ENCODE measurements at places on chromosomes 4 and X.

DNA sequence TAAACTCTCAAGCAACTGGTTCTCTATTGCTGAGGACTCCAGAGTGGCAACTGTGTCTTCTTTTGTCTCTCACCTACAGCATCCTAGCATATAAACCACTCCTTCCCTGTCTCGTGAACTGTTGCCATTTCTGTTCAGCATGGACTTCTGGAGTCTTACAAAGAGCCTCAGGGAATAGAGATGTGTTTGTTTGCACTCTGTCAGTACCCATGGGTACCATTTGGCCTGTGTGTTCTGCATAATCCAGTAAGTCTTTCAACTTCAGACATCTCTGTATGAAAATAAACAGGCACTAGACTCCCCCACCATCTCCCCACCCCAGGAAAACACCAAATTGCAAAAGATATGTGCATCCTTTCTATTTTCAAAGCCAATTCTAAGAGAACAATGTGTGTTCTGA, 1351.6 kb upstream of the PABPC4L start:
- DNase-seq = no peak

DNA sequence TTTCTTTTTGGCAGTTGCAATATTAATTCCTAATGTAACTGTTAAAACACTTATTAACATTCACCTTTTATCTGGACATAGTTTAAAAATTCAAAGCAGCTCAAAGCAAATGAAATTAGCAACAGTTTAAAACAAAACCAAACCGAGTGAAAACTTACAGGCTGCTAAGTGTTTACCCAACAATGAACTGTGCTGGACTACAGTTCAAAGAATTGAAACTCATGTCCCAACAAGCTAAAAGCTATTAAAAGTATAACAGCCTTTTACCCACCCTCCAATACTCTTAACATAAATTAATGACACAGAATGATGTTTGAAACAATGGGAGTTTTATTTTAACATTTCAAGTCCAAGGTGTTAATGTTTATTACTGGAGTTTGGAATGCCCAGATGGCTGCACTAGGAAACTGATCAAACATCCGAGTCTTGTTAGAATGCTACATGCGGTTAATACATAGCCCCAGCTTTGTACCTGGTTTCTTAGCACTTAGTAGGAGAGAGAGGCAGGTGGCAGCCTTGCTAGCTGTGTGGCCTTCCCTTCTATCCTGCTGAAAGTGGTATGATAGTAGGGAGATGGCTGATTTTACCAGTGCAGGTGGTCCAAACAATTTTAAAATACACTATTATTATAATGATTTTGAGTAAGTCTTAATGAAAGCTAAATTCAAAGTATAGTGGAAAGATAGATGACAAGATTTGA, 21.1 kb upstream of the FRYL start:
- no peak for DNase-seq

DNA sequence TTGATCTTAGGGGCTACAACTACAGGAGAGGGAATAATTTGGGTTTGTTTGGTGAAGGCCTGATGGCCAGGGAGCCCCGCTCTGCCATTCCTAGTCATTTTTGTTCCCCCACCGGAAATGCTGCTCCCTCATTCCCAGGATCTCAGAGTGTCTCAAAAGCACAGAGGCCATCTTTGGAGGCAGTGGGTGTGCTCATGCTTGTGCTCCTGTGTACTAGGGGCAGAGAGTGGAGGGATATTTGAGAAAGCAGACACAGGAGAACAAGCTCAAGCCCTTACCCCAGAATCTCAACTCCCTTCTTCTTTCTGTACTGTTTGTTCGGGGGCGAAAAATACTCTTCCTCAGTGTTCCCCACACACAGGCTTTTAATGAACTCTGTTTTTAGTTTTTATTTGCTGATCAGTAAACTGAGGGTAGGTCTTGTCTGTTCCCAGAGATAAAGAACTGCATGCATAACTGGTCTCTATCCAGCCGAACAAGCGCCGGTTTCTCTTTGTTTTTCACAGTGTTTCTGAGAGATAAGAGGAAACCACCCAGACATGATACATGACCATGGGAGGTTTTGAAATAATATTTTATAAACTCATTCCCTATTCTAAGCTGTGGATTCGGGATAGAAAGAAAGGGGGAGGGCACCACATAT, 32.9 kb upstream of the XK start:
- no peak for DNase-seq

- no peak for DNase-seq
Measured at GRCh38 chr4:141246683-141247429, 26.2 kb downstream of the ZNF330 start.

DNA sequence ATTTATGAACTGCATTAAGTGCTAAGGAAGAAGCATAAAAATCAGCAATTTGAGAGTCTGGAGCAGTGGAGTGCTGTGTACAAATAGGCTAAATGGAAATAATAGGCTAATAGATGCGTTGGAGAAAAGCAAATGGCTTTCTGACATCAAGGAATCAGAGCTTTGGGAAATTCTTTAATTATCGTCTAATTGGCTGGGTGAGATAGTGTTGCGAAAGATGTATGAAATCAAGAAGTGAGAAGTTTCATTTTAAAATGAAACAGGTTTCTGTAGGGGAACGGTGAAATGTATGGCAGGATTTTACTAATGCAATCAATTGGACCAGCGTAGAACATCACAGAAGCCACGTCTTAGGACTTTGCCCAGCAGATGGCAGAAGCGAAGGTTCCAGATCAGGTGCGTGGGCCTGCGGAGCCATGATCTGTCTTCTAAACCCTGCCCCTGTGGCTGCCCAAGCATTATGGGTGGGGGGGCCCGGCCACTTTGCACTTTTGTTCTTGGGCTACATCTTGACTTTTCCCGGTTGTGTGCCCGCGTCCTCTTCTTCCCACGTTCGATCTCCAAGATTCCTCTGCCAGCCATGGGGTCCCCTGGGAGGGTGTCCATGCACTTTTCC, 118.5 kb upstream of the SHISA3 start:
- DNase-seq = no peak

GRCh38 chr4:146063143-146063542, 112.4 kb upstream of the LSM6 start:
- no peak for DNase-seq

DNA sequence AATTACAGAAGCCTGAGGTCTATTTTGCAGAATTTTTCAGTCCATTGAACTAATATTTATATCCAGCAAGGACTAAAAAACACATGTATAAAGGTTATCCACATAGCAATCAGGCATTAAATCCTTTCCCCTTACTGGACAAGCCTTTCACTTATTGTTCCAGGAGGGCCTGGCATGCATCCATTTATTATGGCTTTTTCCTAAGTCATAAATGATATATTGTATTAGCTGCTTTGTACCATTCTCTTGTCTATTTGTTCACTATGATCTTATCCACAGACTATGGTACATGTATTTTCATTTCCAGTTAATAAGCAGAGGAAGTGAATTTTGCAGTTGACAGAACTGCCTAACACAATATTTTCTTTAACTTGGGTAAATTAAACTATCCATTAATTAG, 105.4 kb upstream of the ANK2 start:
- no peak for DNase-seq

DNA sequence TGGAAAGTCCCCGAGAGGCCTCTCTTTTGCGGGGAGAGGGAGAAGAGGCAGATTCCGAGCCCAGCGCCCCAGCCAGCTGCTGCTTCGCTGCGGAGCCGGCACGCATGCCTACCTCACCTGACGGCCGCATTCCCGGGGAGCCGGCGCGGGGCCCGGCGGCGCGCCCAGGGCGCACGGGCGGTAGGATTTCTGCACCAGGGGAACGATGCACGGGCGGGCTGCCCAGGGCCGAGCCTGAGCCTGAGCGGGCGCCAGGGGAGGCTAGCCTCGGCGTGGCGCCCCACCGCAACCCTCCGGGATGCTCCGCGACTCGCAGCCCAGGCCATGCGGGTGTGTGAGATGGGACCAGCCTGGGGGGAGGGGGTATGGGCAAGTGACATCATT, 81.3 kb upstream of the SCML1 start:
- DNase-seq = peak; percentile 2

DNA sequence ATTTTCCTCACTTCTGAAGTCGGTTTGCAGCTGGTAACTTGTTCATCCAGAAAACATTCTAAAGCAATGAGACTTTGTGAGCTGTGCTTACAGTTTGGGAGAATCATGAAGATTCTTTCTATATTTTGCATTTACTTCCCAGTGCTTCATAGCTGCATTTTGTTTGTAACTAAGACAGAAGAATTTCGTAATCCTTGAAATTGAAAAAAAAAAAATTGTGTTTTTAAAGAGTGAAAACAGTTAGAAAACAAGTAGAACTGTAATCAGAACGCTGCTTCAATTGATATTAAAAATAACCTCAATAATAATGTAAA, 392.4 kb downstream of the UNC5C start:
- DNase-seq = no peak

GRCh38 chr4:183342541-183343533, 20.6 kb upstream of the CLDN24 start:
- no peak for DNase-seq

DNA sequence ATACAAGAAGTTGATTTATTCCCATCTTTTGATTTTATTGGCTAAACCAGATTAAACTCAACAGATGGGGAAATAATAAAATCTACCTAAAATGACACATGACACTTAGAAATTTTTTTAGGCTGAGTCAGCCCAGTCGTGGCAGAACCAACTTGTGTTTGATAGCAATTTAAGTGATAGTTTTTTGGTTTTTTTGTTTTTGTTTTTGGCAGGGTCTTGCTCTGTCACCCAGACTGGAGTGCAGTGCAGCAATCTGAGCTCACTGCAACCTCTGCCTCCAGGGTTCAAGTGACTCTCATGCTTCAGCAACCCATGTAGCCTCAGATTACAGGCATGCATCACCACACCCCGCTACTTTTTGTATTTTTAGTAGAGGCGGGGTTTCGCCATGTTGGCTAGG, 370.3 kb upstream of the NOCT start:
- no peak for DNase-seq

DNA sequence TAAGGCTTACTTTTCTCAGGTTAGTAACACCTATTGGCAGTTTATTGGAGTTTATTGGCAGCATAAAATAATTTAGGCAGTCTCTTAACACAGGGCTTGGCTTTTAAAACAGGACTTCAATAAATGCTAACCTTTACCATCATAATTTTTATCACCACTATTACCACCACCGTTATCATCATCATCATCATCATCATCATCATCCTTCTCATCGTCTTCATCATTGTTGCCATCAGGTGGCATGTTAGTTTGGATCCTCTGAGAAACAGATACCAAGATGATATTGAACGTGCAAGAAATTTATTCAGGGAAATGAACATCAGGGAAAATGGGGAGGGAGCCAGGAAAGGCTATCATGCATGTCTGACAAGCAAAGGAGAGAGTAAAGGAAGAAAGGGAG, 16.2 kb downstream of the GBA3 start:
- no peak for DNase-seq

- no peak for DNase-seq
Measured at GRCh38 chrX:1336331-1336943, at the start of gene IL3RA. Gene IL3RA, plus strand, starts transcription at chrX:1336785. Its CDS starts 4,981 bp downstream, at chrX:1341766.

DNA sequence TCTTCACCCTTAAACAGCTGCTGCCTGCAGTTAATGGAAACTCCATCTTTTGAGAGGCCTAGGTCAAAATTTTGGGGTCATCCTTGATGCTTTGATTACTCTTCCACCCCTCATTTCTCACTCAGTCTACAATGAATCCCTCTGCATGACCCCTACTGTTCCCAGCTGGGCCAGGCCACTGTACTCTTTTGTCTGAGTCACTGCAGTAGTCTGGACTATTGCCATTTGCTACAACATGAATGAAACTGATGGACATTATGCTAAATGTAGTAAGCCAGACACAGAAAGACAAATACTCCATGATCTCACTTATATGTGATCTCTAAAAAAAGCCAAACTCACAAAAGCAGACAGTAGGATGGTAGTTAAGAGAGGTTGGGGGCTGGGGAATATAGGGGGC, 28.3 kb downstream of the STK32B start:
- no peak for DNase-seq

DNA sequence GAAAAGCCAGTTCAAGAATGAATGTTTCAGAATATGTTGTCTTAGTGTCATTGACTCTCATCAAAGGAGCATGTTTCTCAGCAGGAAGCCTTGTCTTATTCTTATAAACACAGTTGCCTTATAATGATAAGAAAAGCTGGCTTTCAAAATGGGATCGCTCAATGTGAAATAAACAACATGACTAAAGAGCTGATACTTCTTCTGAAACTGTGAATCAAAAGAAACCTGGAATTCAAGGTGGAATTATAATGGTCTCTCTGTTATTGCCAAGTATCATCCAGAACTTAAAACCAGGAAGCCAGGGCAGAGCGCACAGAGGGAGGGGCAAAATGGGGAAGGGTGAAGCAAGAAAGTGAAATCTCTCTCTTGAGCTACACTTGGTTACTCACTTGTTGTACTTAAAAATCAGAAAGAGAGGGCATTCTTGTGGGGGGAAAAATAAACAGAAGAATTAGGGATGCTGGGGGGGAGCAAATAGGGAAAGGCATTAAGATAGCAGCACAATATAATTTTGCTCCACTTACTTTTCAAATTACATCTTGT, 270.0 kb downstream of the MAPK10 start:
- DNase-seq = no peak

- DNase-seq = no peak
Measured at GRCh38 chrX:129908636-129909035, 2.7 kb downstream of the UTP14A start.

GRCh38 chrX:154402622-154403127, 4.5 kb downstream of the RPL10 start:
- no peak for DNase-seq

GRCh38 chrX:96407072-96407471, 277.6 kb upstream of the DIAPH2 start:
- peak; percentile 73 for DNase-seq

- no peak for DNase-seq
Measured at GRCh38 chr4:149280806-149281205, 534.8 kb downstream of the IQCM start.

- DNase-seq = no peak
Measured at GRCh38 chr4:126853715-126854114, 779.0 kb upstream of the INTU start.

- peak; percentile 3 for DNase-seq
Measured at GRCh38 chrX:76253432-76253831, 80.6 kb downstream of the PBDC1 start.

DNA sequence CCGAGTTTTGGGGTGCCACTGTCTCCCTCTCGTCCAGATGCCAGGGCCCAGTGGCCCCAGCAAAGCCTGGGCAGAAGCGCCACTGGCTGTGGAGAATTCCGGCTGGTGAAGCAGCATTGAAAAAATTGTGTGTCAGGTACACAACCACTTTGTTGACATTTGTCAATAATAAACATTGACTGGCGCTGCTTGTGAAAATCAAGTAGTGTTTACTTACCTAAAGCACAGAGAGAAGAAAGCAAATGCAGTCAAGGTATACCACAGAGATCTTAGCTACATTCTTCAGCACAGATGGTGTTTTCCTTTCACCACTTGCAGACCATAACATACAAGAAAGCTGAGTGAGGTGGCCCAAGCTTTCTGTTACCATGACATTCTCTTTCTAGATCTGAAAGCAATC, 14.5 kb upstream of the SLC7A11 start:
- no peak for DNase-seq

DNA sequence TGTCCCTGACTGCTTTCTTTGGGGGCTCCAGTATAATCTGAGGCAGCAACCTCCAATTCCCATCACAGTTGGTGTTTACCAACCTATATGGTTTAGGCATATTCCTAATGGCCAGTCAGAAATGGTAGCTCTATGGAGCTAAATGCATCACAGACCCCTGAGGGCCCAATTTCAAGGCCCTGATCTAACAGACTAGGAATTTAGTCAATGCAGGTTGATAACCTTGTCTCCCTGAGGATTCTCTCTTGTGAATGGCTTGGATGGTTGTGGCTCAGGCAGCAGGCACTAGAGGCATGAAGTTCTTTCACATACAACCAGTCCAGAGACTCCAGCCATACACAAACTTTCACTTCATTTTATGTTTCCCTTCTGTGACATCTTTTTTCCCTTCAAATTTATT, 59.4 kb downstream of the TMPRSS11F start:
- DNase-seq = no peak

GRCh38 chr4:184392748-184393559, 81.4 kb downstream of the IRF2 start:
- no peak for DNase-seq

Measured in MG63 (cell line).